MCF 10A (cell line): ENCODE measurements at places on chromosomes 16 and 17.
A peak's percentile ranks its signal among the peaks of the same experiment; 100 is the strongest.

- DNase-seq: peak; percentile 23
Observed at GRCh38 chr16:10181196-10182162, 749 bp downstream of the GRIN2A start.

- peak; percentile 62 for DNase-seq
Observed at GRCh38 chr17:1783834-1784611, 22.2 kb downstream of the SERPINF1 start.

DNA sequence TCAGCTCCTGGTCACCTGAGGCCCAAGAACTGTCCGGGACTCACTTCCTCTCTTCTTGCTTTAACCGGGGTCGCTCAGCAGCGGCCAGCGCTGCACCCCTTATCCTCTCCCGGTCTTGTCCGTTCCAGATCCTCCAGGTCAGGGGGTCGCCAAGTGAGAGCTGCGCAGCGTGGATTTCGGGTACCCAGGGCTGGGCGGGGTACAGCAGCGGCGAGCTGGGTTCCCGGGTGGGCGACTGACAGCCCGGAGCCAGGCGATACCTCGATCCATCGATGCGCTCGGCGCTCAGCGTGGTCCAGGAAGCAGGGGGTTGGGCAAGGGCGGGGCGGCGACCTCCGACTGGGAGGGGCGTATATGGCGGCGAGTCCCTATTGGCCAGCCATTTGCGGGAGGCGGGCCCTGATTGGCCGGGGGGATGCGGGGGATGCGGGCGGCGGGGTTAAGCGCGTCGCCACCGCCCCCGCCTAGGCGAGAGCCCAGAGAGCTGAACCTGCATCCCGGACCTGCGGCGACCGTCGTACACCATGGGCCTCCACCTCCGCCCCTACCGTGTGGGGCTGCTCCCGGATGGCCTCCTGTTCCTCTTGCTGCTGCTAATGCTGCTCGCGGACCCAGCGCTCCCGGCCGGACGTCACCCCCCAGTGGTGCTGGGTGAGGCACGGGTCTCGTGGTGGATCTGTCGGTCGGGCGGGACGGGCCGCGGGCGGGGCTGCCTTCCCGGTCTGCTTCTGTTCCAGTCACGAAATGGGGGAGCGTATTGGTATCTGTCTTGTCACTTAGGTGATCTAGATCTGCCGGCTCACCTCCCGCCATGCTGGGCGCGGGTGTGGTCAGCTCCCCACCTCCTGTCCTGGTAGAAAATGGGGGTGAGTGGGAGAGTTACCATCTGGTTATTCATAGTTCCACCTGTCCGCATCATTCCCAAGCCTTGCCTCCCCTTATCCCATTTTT, at the start of gene PLA2G15:
TSS of gene PLA2G15 (plus strand) at position 471 of the 951 bp plus-strand sequence. CDS start at position 525, 54 bp downstream.
- DNase-seq: peak; percentile 93

DNA sequence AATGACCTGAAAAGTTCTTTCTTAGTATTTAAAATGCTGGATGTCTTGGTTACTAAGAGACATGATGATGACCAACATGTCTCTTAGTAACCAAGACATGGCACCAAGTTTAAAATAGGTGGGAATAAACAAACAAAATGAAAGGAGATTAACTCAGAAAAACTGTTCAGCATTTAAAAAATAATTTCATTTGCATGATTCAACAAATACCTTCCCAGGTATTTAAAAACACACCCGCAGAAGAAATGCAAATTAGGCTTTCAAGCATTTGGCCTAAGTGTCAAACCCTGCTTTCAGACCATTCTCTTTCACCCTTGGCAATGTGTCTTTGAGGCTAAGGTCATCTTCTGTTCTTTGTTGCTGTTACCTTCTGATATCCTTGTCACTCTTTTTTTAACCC, 91.4 kb upstream of the CORO6 start:
- DNase-seq: no peak

DNA sequence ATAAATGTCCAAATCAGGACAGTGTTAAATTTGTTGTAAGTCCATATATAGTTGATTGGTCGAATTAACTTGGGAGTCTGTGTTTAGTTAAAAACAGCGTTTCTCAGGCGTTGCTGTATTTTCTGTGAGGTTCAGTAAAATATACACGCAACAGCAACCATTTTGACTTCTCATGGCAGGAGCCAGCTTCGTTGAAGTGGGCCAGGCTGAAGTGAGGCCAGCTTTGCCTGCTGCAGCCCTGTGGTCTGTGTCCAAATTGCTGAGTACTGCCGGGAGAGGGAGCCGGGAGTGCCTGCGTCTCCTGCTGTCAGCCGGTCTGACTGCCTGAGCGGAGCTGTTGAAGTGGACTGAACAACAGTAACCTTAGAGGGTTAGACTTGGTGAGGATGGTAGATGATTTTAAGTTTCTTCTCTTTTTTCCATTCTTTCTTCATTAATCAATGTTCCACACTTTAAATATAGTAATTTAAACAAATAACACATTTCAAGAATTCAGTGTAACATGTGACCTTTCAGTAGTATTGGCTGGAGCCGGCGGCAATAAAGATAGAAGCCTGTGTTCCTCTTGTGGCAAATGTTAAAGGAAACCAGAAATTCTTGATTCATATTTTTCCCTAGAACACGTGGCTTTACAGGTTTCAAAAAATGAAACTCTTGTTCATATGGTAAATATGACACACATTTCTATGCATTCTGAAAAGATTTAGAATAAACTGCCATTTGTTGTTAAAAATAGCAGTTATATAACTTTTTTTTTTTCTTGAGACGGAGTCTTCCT, 37.0 kb upstream of the ZNF750 start:
- DNase-seq: peak; percentile 84

- DNase-seq: no peak
Observed at GRCh38 chr16:51401673-51402072, 250.6 kb upstream of the SALL1 start.

DNA sequence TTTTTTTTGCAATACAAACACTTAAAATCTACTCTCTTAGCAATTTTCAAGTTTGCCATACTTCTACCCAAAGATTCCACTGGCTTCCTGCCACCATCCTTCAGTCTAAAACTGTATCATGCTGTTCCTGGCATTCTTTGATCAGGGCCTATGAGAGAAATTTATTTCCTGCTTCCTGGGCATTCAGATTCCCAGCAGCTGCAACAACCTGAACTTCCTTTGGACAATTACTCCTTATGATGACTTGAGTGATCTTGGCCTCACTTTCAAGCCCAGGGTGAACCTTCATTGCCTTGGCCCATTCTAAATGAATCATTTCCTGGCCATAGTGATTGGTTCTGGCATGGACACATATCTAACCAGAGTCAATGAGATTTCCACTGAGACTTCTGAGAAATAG, 18.0 kb upstream of the MON1B start:
- peak; percentile 5 for DNase-seq
